ENCODE measurements at places on chromosomes 6 and 20.

DNA sequence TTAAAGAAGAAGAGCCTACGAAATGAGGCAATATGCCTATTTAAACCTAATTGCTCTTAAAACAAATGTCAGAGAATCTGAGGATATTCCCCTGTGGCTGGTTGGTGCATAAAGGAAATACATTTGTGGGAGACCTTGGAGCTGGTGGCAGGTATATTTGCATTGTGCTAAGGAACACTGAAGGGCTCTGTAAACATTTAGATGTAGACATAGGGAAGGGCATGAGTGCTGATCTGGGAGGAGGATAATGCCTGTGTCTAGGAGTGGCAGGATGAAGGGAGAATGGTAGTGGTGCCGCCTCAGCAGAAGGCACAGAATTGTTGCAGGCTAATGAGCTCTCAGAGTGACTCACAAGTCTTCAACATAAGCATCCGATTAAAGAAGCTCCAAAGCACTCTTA is 85.8 kb downstream of the CD164 start:
- DNase-seq: no peak

- no peak for DNase-seq
Measured at GRCh38 chr6:26275663-26276062, 89.3 kb upstream of the BTN3A2 start.

GRCh38 chr6:84836366-84836765 is 72.0 kb upstream of the TBX18 start:
- no peak for DNase-seq

- no peak for DNase-seq
Measured at GRCh38 chr6:91132461-91132860, 545.6 kb upstream of the MAP3K7 start.

DNA sequence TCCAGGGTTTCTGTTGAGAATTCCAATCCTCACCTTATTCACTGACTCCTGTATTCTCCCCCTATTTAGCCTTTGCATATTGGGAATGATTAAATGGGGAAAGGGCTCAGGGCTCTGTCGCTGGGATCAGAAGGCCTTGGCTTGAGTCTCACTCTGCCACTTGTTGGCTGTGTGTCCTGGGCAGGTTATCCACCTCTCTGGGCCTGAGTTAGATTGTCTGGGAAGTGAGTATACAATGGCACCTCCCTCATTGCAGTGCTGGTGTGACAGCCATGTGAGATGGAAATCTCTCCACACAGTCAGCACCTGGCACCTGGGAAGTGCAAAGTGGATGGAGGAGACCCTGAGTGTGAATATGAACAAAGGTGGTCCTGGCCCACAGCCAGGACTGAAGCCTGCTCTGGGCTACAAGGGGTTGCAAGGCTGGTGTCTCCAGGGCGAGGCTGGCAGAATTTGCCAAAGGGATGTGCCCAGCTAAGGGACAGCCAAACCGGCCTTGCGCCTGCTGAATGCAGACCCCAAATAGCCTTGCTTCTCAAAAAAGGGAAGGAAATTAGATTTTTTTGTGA is 200.0 kb upstream of the PMEPA1 start:
- DNase-seq: no peak

GRCh38 chr20:17621229-17621968 is 51.5 kb downstream of the DSTN start:
- DNase-seq: no peak

Measured in nephron progenitor cell (in vitro differentiated cells).